ENCODE measurements at places on chromosomes 2 and 18.

DNA sequence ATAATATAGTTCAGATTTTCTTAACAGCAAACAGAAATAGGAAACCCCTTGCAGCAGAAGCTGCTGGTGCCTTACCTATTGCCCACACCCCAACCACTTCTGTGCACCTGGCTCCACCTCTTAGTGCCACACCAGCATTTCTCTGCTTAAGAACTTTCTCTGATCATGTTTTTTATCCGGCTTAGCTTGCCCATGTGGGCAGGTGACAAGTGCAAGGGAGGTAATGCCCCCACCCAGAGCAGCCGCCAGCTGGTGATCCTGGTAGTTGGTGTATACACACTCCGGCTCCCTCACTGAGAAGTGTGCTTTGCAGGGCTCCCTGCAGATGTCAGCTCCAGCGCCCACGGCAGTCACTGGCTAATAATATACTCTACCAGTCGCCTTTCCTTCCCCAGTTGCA is 126.3 kb downstream of the ALPK2 start:
- DNase-seq: no peak

- DNase-seq: no peak
Measured at GRCh38 chr2:205563646-205564045, 118.7 kb upstream of the NRP2 start.

- peak; percentile 54 for DNase-seq
Measured at GRCh38 chr18:37247497-37248161, 318.0 kb downstream of the CELF4 start.

DNA sequence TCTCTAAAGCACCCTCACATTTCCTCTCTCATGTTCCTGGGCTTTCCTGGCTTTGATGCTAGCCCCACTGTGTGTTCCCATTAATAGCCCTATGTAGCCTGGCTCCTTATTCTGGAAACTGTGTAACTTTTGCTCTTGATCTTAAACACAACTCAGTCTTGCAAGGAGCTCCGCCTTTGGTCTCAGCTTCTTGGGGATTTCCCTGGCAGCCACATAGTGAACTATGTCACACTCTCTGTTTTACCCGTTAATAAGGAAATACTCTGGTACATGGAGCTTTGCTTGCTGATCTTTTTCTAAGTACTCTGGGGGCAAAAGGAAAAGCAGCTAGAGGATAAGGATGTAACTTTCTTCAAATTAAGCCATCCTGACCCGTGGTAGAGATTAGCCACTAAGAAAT is 259.3 kb downstream of the NEDD4L start:
- no peak for DNase-seq

GRCh38 chr2:24359129-24360049 is 947 bp downstream of the ITSN2 start:
- peak; percentile 91 for DNase-seq

GRCh38 chr2:31893094-31893493 is 117.7 kb downstream of the MEMO1 start:
- no peak for DNase-seq

- no peak for DNase-seq
Measured at GRCh38 chr2:241637795-241638660, 535 bp downstream of the ATG4B start.
